ENCODE measurements at places on chromosomes 12 and 14.

GRCh38 chr12:104938371-104938770 is 19.7 kb downstream of the SLC41A2 start:
- no peak for DNase-seq

DNA sequence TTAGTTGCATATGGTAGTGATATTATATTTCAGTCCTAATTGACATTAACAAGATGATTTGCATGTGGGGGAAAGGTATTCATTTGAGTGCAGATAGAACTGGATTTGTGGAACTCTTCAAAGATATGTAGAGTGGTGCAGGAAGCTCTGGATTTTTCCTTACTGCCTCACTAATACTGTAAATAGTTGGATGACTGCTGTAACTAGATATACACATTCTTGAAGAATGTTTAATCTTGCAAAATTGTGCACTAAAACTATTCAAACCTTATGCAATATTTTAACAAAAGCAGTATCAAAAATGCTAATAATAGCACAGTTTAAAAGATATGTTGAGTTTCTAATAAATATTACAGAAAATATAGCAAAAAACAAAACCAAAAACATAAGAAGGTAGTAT is 43.1 kb upstream of the ATF7IP start:
- no peak for DNase-seq

DNA sequence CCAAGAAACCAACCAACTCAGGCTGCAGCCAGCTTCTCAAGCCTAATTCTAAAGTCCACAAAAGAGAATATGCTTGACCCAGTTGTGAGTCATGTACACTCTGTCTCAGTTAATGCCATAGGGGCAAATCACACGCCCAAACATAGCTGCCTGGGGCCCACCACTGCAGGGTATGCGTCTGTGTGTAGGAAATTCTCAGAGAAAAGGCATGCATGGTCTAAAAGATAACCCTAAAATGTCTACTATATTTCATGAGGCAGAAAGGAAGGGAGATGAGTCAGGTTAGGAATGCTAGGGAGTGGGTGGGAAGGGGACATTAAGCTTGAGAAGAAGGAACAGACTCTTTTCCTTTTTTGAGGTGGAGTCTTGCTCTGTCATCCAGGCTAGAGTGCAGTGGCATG is 22.3 kb upstream of the SPTLC2 start:
- DNase-seq, result no peak

GRCh38 chr14:79294499-79294898 is 916.8 kb downstream of the DIO2 start:
- no peak for DNase-seq

All from stimulated activated CD4-positive, alpha-beta T cell treated with anti-CD3 and anti-CD28 coated beads, TNF-alpha, amount 100 ng/mL, for 4 hours (primary cell).